ENCODE measurements at places on chromosomes 5 and 9.

DNA sequence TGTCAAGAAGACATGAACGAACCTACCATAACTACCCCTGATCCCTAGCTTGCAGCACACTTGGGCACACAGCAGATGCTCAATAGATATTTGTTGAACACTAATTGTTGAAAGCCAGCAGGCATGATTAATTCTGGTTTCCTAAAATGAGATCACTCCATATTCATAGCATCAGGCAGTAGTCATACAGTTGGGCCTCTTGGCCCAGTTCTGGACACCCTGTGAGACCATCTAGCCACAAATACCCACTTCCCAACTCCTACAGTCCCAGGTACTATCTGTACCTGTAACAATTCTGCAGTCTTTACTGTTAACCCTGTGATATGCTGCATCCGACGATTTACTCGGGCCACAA, 24.2 kb downstream of the P4HA2 start:
- no peak for DNase-seq

- peak; percentile 57 for DNase-seq
Measured at GRCh38 chr5:143064218-143064641, 294.1 kb downstream of the ARHGAP26 start.

DNA sequence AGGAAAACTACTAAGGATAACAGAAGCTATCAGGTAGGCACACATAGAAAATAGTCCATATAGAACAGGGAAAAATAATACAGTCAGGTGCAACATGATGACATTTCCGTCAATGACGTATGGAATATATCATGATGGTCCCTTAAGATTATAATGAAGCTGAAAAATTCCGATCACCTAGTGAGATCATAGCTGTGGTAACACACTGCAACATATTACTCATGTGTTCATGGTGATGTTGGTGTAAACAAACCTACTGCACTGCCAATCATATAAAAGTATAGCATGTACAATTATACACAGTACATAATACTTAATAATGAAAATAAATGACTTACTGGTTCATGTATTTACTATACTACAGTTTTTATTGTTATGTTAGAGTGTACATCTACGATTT, 60.0 kb downstream of the MEGF9 start:
- no peak for DNase-seq

- DNase-seq = no peak
Measured at GRCh38 chr5:120706877-120707276, 242.8 kb downstream of the PRR16 start.

DNA sequence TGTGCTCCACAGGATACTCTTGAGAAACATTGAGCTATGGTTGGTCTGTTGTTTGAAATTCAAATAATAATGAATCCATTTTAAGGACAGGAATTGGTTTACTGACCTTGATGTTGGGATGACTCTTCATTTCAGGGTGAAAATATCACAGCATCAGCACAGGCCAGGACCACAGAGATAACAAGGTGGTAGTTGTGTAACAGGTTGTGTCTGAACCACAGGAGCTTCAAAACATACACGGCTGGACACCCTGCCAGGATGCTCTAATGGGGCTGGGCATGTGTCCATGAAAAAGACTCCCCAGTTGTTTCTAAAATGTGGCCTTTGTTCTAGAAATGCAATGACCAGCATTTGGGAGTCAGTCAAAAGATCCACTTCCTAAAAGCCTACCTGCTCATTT, 69.8 kb downstream of the ACO1 start:
- no peak for DNase-seq

DNA sequence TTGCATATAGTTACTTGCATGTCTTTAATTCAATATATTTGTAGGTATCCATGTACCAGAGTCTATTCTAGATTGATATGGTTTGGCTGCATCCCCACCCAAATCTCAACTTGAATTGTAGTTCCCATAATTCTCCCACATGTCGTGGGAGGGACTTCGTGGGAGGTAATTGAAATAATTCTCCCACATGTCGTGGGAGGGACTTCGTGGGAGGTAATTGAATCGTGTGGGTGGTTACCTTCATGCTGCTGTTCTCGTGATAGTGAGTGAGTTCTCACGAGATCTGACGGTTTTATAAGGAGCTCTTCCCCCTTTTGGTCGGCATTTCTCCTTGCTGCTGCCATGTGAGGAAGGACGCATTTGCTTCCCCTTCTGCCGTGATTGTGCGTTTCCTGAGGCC, 16.5 kb downstream of the FBXL7 start:
- no peak for DNase-seq

DNA sequence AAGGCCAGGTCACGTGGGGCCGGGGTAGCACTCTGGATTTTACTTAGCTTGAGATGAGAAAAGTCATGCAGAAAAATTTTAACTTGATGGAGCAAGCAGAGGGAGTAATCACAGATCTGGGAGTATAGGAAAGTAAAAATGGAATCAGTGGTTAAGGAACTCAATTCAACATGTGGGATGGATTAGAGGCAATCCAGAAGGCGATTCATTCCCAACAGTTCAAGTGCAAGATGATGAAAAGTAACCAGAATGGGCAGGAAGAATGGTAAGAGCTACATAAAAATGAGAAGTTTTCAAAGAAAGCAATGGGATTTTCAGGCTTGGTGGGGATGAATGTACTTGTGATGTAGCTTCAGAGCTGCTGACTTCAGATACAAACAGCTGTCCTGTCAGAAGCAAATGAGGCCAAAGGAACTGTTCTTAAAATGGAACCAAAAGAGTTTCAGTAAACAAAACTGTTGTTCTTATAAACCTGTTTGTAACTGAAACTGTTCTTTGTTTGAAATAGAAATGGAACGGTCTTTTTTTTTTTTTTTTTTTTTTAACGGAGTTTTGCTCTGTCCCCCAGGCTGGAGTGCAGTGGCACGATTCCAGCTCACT, 5.6 kb upstream of the SEC24A start:
- DNase-seq = no peak

- peak; percentile 49 for DNase-seq
Measured at GRCh38 chr5:120465436-120465961, 1.4 kb downstream of the PRR16 start.
